ENCODE measurements at places on chromosomes 2 and 18.

DNA sequence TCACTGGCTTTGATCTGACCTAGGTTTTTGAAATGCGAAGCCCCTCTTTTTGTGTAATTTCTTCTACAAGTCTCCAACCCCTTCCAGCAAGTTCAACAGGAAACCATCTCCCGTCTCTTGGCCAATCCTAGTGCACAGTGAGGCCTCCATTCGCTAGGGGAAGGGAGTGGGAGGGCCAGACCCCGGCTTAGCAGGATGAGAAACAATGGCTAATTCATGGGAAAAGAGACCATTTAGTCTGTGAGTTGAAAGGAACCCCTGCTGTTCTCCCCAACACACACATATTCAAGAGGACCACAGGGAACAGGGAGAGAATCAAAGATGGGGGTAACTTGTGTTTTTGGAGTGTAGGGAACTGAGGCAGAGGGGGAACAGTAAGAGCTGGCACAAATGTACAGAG, 83.0 kb downstream of the RTN4 start:
- no peak for DNase-seq

GRCh38 chr2:72150157-72150860, 2.6 kb upstream of the CYP26B1 start:
- peak; percentile 92 for DNase-seq

- DNase-seq: no peak
These were observed 42.7 kb downstream of the CYP26B1 start for GRCh38 chr2:72104821-72105588.

- no peak for DNase-seq
These were observed 50.6 kb upstream of the TMEFF2 start for GRCh38 chr2:192245329-192245728.

GRCh38 chr2:205401511-205401910, 280.8 kb upstream of the NRP2 start:
- DNase-seq: no peak

GRCh38 chr2:38700113-38700785, 34.3 kb downstream of the GALM start:
- no peak for DNase-seq

DNA sequence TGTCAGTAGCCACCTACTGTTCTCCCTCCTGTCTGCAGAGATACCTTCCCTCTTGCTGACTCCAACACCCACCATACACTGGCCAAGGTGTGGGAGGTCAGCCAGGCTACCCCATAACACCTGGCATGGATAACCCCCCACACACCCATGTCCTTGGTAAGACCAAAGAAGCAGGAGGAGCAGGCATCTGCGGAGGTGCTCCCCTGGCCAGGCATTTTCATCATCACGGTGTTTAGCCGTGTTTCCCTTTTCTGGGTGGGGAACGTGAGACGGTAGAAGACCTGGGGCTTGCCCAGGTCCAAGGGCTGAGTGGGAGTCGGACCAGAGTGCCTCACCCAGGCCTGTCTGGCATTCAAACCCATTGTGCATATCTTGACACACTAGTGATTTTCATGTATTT, 150.3 kb downstream of the SMAD7 start:
- DNase-seq: no peak

GRCh38 chr2:116935097-116935814, 879.2 kb upstream of the DDX18 start:
- DNase-seq: no peak

GRCh38 chr2:37654932-37655841, 16.3 kb downstream of the CDC42EP3 start:
- DNase-seq: peak; percentile 43

DNA sequence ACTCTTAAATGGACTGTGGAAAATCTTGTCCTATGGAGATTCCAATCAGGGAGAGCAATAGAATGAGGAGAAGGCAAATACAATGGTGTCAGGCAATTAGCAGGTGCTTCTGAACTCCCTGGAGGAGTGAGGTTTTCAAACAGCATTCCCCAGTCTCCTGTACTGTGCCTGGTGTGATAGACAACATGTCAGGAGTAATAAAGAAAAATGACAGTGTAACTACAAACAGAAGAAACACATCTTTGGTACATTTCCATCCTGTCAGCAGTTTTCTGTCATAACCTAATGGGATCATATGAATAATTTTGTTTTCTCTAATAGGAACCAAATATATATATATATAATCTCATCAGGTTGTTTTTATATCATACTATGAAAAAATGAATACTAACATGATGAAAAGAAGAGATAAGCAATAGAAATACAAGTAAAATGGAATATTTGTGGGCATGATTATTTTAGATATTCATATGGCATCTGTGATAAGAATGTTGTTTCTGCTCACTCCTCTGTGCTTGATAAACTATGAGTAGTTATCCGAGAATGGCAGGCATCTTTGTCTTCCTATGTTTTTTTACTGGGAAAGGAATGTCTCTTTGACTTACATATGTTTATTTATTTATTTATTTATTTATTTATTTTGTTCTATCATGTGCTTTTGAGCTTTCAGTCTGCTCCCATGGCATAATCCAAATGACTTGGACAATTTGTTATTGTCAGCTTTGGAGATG, 441.7 kb downstream of the TXNL1 start:
- DNase-seq: no peak

DNA sequence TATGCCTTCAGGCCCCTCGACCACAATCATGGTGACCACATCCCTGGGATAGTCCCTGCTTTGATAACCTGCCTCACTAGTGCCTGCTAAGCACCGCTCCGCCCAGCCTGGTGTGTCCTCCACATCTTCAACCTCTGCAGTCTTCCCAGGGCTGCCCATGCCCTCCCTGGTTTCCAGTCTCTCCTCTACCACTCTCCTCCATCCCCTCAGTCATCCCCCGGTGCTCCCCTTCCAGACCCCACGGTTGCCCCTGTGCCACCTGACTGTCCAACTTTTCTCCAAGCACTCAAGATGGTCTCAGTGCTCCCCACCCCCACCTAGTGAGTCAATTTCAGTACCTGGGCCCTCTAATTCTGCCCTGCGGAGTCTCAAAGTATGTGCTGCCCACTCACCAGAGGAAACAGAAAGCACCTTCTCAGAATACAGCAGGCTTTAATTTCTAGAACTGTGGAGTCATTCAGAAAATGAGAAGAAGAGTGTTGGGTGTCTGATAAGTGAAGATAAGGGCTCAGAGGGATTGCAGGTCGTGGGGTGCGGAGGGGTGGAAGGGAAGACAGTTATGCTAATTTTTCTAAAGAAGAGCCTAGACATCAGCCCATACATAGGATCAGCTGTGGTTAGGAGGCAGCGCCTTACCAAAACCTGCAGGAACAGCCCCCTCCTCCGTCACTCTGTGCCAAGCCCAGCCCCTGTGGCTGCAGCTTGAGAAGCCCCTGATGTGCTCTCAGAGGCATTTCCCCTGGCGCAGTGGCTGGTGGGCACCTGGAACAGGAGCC, 53.6 kb upstream of the CAB39 start:
- no peak for DNase-seq

DNA sequence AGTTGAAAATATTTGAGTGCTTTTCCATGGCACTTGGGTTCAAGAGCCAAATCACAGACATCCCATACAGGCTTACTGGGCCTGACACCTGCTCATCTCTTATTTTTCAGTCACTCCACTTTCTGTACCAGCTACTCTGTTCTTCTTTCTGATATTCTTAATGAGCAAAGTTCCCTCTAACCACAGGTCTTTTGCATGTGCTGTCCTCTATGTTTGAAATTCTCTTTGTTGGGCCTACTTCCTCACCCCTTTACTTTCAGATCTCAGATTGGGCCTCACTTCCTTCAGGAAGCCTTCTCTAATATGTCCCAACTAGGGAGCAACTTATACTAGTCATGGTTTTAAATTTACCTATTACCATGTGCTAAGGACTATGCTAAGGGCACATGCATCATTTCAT, 81.8 kb upstream of the RBMS1 start:
- DNase-seq: no peak

DNA sequence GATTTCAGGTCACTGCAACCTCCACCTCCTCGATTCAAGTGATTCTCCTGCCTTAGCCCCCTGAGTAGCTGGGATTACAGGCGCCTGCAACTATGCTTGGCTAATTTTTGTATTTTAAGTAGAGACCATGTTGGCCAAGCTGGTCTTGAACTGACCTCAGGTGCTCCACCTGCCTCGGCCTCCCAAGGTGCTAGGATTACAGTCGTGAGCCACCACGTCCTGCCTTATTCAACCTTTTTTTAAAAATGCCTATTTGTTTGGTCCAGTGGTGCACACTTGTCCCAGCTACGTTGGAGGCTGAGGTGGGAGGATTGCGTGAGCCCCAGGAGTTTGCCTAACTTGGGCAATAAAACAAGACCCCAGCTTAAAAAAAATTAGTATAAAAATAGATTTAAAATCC, 43.3 kb downstream of the CYP20A1 start:
- DNase-seq: no peak

DNA sequence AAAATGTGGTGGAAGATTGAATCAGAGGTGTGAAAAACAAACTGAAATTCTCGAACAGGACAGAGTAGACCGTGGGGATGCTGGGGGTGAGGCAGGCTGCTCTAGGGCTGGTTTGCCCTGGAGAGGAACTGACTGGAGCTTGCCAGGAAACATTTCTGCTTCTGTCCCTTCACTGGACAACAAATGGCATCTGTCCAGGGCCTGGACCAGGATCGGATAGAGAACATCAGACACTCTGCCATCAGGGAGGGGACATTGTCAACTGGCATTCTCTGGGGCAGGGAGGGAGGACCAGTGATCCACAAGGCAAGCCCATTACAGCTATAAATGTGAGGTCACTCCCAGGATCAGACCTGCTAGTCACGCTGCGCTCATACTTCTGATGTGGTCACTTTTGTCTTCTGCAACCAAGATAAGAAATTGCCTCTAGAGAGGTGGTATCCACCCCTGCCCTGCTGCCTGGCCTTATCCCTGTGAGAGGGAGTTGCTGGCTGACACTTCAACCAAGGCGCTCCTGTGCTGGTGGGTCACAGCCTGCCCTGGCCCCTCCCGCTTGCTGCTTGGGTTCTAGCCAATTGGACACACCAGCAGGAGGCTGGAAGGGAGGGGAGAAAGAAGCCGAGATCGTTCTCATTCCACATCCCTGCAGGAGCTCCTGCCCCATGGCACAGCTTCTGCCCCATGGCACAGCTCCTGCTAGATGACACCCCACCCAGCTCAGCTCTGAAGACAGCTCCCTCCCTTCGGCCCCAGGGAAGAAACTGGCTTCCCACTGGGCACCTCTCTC, 8.7 kb downstream of the NPPC start:
- DNase-seq: no peak

GRCh38 chr18:11482271-11482670, 127.1 kb upstream of the SLC35G4 start:
- DNase-seq: no peak

DNA sequence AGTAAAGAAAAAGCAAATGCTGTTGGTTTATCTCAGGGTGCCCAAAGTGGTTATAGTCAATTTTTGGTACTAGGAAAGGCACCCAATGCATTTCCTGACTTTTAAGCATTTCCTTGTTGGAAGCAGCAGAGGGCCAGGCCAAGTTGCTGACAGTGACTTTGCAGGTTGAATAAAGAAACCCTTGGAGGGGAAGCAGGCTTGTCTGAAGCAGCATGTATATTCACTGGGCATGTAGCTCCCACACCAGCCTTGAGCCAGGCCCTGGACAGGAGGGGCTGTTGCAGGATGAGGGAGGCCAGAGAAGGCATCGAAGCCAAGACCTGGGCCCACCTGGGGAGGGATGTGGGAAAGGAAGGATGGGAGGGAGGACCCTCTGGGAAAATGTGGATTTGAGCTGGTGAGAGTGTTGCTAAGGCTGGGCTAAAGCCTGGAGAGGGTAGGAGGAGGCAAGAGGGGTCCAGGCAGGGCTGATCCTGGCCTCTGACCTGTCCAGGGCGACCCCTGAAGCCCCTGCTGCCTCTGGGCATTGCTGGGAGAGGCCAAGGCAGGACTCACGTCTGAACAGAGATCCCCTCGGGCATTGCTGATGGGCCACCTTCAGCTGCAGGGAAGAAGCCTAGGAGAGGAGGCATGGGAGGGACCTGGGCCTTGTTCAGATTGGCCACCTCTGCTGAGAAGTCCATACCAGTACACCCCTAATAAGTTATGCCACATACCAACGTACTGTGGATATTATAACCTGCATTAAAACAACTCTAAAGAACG, 79.6 kb downstream of the STPG4 start:
- no peak for DNase-seq

DNA sequence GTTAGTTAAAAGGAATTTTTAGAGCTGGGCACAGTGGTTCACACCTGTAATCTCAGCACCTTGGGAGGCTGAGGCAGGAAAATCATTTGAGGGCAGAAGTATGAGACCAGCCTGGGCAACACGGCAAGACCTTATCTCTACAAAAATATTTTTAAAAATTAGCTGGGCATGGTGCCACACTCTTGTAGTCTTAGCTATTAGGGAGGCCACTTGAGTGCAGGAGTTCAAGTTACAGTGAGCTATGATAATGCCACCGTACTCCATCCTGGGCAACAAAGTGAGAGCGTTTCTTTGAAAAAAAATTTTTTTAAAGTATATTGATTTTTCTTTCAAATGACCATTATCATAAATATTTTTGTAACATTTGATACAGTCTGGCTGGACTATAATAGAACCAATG, 93.6 kb upstream of the FAM117B start:
- DNase-seq: no peak

GRCh38 chr2:231613331-231613662, 20.6 kb downstream of the TEX44 start:
- DNase-seq: peak; percentile 82

DNA sequence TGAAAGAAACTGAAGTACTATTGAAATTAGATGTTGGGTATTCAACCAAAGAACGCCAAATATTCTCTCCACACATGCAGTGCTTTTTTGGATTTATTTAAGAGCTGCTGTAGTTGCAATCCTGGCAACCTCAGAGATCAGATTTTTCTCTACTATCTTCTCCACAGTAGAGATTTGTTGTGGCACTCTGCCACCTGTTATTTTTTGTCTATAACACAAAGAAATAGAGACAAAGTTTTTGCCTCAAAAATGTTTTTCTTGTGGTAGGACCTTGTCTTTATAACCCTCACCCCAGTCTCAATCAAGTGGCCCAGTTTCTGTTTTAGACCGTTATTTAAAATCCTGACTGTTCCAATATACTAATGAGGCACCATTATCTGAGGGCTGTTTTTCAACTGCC, 79.4 kb downstream of the SCG2 start:
- DNase-seq: no peak

- DNase-seq: no peak
These were observed 109.8 kb upstream of the LTBP1 start for GRCh38 chr2:32836933-32837332.

- peak; percentile 9 for DNase-seq
These were observed 10.0 kb upstream of the ZNF396 start for GRCh38 chr18:35387152-35387571.

GRCh38 chr2:237262838-237263771, 150.9 kb downstream of the COL6A3 start:
- no peak for DNase-seq

DNA sequence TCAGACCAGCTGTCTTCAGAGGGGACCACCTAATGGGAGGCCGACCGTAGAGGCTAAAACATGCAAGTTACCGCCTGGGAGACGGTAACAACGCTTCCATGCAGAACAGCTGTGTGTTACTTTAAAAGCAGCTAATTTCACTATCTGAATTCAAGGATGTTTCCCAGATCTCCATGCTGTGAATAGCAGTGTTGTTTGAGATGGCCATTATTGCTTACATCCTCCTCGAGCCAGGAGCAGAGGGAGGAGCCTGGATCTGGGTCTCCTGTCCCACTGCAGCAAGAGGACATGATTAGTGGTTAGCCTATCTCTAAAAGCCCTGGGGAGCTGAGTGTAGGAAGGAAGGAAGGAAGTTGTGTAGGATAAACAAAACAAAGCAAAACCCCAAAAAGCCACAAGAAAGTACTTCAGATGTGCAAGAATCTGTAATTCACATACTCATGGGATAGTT, 50.9 kb downstream of the ACTR2 start:
- DNase-seq: no peak
